ENCODE measurements at places on chromosomes 7 and 10.

DNA sequence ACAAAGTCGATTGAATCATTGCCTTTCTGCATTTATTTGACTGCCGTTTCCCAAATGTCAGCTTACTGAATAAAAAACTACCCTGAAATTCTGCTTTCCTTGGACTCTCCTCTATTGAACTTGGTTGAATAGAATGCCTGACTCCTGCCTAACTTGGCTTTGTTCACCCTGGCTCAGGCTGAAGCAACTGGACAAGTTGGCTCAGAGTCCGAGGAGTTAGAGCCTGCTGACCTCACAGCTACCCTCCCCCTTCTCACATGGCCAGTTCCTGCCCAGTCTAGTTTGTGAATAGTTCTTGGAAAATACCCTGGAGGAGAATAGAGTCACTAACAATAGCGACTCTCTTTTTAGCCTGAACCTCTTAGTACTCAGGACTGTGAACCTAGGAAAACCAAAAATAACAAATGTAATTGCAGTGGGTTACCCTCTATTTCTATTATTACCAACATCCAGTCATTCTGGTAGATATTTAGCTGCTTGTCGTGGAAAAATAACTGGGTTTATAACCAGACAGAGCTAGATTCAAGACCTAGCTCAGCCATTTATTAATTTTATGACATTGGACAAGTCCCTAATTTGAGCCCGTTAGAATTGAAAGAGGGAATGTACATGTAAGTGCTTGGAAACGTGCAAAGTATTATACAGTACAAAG, 17.3 kb upstream of the NRBF2 start:
- no peak for ATAC-seq

GRCh38 chr7:82472966-82473365, 29.4 kb upstream of the CACNA2D1 start:
- ATAC-seq: no peak

DNA sequence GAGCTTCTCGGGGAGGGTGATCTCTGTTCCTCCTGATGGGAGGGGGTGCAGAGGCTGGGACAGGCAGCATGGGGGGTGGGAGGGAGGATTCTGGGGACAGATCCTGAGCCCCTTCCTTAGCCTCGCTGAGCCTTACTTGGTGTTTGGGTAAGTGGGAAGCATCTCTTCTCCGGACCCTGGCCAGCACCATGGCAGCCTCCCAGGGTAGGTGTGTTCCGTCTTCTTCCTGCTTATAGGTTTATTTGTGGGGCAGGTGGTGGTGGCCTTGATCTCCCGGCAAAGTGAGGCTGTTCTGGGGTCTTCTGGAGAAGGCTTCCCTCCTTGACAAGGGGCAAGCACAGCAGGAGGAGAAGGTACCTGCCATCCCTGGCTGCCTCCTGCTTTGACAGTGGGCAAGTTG, 226.9 kb downstream of the GLRX3 start:
- no peak for ATAC-seq

DNA sequence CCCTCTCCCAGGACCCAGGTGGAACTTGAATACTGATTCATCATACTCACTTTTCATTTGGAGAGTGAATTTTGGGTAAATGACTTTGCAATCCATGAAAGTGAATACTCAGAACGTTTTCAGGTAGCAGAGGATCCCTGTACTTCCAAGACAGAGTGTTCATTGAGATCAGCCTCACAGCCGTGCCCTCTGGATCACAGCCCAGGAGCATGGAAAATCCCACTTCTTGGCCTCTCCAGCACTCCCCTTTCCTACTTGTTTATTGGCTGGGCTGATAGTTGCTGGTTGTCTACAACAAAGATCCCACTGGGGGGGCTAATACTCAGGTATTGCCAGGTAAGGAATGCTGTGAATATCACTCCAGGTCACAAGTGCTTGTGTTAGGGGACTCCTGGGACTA, 5.9 kb downstream of the GCK start:
- ATAC-seq: no peak

DNA sequence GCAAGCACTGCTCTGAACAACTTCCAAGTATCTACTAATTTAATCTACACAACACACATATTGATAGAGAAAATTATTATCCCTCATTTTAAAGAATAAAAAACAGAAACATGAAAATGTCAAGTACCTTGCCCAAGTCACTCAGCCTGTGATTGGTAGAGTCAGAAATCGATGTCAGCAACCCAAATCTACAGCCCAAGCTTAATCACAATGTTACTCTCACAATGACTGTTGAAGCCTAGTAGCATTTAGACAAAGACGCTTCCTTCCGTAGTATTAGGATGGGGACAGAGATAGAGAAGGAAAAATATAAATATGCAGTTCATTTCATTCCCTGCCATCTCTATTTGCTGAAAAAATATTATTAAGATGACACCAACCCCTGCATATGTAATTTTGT, 242.5 kb downstream of the ELMO1 start:
- no peak for ATAC-seq

DNA sequence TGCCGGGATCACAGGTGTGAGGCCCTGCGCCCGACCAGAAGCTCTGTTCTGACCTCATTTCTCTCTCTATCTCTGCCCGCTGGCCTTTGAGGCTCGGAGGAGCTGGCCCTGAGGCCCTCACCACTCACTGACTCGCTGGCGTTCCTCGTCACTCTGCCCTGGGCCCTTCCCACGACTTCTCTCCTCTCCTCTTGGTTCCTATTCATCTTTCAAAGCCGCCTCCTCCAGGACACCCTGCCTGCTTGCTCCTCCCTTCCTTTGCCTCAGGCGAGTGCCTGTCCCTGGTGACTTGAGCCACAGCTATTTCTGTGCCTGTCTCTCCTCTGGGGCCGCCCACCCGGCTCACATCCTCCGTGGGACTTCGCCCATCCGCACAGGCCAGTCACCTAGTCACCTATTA, 17.3 kb upstream of the ADGRA1 start:
- no peak for ATAC-seq

- peak; percentile 66 for ATAC-seq
These were observed 35.3 kb downstream of the NET1 start for GRCh38 chr10:5447611-5448071.

GRCh38 chr7:151993977-151994676, 31.3 kb upstream of the GALNT11 start:
- ATAC-seq: no peak

DNA sequence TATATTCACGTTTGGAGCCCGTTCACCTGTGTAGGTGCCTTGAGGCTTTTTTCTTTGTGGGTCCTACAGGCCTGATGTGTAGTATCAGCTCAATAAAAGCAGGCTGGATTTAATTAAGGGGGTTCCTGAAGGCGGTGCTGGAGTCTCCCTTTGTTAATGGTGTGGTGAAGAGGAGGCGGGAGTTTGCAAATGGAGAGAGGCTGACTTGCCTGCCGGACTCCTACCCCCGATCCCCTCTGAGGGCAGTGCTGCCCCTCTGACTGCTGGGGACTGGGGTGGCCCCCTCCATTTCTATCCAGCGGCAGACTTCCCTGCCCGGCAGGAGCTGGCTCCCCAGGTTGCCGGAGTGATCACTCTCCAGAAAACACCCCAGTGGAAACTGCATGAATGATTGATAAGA, 45.1 kb downstream of the ZMIZ1 start:
- ATAC-seq: no peak

DNA sequence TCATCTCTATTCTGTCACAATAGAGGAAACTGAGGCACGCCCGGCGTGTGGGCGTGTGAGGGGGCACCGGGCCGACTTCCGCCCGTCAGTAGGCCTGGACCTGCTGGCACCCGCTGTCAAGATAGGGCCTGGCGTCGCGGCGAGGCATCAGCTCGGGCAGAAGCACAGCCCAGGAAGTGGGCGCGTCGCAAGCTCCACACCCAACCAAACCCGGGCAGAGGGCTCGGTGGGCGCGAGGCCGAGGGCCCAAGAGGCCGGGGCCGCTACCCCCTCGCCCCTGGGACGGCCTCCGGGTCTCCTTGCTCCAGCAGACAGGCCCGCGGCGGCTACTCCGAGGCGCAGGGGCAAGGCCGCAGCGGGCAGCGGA, 91.2 kb downstream of the SPAG6 start:
- ATAC-seq: peak; percentile 82

DNA sequence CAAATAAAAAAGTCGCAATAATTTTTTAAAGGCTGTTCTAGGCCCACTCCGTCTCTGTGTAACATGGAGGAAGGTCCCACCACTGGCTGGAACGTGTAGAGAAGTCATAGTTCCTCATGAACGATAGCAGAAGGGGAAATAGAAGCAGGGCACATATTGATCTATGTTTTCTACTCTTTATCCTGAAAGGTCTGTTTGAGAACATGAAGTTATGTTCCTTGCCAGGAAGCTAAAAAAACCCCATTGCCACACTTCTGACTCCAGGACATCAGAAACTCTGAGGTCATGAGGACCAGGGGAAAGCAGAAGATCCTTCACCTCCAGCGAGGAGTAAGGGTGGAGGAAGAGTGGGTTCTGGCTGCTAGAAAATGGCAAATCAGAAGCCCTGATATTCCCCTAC, 10.8 kb downstream of the ANKRD22 start:
- ATAC-seq: no peak

DNA sequence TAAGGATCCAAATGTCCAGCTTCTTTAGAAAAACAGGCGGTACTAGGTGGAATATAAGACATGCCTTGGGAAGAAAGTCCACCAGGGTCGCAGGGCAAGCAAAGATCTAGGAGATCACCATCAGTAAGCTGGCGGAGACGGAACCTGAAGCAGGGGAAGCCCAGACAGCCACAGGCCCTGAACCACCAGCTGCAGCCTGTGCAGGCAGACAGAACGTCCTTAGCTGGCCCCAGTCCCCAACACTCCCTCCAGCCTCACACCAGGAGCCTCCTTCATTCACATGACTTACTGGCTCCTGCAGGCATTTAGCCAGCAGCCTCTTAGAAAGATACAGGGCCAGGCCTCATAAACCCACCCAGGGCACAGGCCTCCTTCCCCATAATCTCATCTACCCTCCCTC, 17.4 kb downstream of the RGS10 start:
- no peak for ATAC-seq

GRCh38 chr7:28759475-28759971, 198.6 kb downstream of the TRIL start:
- no peak for ATAC-seq

DNA sequence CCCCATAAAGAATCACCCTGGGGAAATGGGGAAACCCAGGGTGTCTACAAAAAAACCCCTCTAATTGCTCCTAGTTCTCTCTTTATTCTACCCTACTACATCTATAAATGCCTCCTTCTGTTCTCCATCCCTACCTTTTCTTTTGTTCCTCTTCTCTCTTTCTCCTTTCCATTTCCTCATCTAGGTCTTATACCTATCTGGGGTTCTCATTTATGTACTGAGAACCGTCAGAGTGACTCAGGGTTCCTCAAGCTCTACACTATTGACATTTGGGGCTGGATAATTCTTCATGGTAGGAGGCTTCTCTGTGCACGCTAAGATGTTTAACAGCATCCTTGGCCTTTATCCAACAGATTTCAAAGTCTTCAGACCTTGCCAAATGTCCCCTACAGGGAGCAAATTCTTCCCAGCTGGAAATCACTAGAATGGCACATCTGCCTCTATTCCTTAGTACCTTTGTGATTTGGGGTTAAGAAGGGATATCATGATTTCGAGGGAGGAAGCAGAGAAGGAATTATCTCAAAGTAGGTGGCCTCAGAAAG, 137.4 kb upstream of the PTN start:
- peak; percentile 27 for ATAC-seq

DNA sequence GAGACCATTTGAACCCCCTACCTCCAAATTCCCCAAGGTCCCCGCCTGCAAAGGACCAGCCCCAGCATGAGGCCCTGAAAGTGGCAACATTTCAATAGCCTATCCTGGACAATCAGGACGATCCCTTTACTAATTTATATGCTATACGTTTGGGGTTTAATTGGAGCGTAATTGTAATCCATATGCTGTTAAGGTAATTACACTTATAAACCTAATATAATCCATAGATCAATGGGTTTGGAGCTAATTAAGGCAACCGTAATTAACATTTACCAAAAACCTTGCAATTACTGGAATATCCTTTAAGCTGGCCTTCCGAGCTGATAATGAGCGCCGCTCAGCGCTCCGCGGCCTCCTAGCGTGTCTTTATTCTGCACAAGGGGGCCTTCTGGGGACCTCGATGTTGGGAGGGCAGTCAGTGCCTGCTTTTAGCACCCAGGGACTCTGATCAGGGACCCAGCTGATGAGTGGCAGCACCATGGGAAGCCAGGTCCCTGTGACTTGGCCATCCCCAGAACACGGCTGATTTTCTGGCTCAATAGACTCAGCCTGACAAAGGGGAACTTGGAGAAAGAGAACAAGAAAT, 91.2 kb downstream of the LHPP start:
- no peak for ATAC-seq

- ATAC-seq: no peak
These were observed 75.0 kb upstream of the AFAP1L2 start for GRCh38 chr10:114479307-114479706.

DNA sequence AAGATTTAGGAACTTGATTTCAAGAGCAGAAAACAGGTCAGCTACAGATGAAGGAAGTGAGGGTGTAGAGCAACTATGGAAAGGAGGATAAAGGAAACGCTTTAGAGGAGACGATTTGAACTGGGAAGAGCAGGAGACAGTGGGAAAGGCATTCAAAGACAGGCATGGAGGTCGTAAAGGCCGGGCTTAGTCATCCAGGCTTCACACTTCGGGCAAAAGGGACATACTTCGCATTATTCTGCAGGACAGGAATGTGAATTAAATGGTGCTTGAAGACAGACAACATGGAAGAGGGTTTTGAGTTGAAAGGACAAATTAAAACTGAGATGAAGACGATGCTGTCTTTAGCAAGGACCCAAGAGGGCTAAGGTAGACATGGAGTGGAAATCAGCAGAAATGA, 8.1 kb downstream of the FAM171A1 start:
- no peak for ATAC-seq

DNA sequence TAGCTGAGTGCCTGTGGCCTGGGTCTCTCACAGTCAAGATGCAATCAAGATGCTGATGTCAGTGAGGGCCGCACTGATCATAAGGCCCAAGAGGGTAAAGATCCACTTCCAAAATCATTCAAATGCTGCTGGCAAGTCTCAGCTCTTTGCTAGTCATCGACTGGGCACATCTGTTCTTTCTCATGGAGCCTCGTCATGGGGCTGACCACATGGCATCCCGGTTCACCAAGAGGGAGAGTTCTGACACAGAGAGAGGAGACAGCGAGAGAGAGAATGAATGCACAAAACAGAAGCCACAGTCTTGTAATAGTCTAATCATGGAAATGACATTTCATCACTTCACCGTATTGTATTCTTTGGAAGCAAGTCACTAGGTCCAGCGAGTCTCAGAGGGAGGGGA, 1067.5 kb upstream of the C7orf33 start:
- ATAC-seq: no peak

- ATAC-seq: no peak
These were observed 68.9 kb downstream of the ZNF467 start for GRCh38 chr7:149704507-149704906.

DNA sequence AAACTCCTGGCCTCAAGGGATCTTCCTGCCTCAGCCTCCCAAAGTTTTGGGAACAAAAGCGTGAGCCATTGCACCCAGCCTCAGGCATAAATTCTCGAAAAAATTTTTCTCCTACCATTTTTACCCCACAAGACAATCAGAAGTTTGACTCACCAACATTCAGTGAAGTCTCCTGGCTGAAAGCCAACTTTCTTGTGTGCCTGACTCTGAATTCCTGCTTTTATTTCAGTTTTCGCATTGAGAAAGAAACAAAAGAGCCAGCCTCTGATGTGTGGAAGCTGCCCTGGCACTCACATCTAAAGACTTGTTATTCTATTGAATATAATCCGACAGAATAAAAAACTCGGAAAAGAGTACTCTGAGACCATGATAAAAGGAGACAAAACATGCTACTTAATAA, 402.9 kb downstream of the MAGI2 start:
- ATAC-seq: no peak

GRCh38 chr10:73920089-73920488, 9.2 kb downstream of the PLAU start:
- peak; percentile 75 for ATAC-seq

GRCh38 chr10:26890956-26891355, 30.2 kb upstream of the ABI1 start:
- peak; percentile 44 for ATAC-seq

Measured in stimulated activated memory B cell treated with anti-CD40 and anti-IgM and Interleukin-4, amounts not matched to agents 10 μg/mL and 1 μg/mL and 100 μg/mL, for 72 hours (primary cell).